ENCODE measurements at places on chromosomes 2 and 18.

GRCh38 chr18:25278394-25278793, 73.6 kb downstream of the ZNF521 start:
- DNase-seq, result no peak

DNA sequence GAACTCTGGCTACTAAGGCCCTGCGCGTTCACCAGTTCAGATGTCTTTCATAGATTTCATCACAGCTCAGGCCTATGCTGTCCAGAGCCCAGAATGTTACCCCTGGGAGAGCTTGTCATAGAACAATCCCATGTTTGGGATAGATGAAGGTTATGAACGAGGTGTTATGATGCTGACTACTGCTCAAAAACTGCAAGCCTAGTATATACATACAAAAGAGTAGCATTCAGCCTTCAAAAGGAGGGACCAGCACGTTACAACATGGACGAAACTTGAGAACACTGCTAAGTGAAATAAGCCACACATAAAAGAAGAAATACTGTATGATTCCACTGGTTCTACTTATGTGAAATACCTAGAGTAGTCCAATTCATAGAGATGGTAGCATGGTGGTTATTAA, 401.9 kb downstream of the NBAS start:
- DNase-seq, result no peak

DNA sequence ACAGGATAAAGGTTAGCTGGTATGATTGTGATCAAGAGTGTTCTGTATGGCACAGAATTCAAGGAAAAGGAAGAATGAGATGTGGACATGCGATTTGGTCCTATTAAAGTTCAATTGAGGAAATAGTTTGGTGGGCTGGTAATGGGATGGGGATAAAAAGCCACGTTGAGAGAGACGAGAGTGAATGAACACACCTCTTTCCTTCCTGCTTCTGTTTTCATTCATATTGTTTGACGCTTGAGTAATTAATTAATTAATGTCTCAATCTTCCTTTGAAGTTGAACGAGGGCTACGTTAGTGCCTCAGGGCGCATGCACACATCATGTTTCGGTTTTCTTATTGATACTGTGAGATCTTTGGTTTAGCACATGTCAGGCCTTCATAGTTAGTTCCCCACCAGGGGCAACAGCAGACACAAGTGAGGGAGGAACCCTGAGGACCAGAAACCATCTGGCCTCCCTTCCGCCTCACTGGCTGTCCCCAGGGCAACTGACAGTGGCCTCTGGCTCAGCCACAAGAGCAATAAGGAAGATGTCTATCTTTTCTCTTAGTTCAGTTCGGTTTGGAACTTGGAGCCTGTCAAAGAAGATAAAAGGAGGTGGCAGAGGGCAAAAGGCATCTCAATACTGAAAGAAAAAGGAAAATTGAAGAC, 116.0 kb downstream of the LIPG start:
- DNase-seq, result no peak

- DNase-seq, result no peak
These were observed 78.2 kb downstream of the BCL11A start for GRCh38 chr2:60475123-60475830.

DNA sequence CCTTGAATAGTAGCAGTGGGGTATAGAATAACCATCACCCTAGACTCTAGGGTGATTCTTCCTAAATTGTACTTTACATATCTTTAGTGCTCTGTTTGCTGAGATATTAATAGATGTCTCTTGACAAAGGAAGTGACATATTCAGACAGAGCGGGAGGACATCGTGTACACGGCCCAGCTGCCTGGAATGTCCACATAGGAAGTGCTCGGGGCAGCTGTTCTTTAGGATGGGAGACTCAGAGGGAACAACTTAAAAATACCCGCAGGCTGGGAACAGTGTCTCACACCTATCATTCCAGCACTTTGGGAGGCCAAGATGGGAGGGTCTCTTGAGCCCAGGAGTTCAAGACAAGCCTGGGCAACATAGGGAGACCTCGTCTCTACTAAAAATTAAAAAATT, 206.1 kb downstream of the FAM210A start:
- no peak for DNase-seq
